ENCODE measurements at places on chromosomes 6 and 20. TPM values are rescaled to one million over a fixed set of nuclear protein-coding genes. Genes with fewer than 3 reads are reported as not detected.
A peak's percentile ranks its signal among the peaks of the same experiment; 100 is the strongest.

CTAGE9 gene
- not detected for total RNA-seq

SCRT2 gene
- total RNA-seq: not detected

TPX2 gene
- total RNA-seq: 237 TPM

OPN5 gene
- not detected for total RNA-seq

TOMM34 gene
- 139 TPM for total RNA-seq

GJA10 gene
- total RNA-seq: not detected

BFSP1 gene
- 22.7 TPM for total RNA-seq

DNA sequence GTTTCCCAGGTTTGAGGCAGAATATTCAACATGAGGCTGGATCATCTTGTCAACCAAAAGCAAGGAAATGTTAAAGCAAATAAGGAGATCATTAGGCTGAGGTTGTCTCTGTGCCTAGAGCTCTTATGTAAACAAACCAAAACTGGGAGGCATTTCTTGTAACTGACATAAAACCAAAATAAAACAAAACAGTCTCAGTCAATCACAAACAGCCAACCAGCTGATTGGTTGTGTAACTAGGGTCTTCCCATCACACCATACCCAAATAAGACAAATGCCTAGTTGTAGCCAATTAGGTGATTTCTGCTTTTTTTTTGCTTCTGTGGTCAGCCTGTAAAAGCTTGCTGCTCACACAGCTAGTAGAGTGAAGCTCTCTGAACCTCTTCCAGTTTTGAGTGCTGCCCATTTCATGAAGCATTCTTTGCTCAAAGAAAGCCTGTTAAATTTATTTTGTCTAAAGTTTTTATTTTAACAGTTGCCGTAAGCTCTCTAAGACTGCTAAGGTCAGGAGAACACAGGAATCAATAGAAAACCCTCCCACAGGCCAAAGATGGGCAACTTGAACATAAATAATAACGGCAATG lies 8.9 kb upstream of the FITM2 start:
- no peak for DNase-seq
- no peak overlapping the region for H3K27ac ChIP-seq
- no peaks in the 10 kb centered on the region for H3K36me3 ChIP-seq
- H3K4me1 ChIP-seq: no peaks in the 10 kb centered on the region

DNA sequence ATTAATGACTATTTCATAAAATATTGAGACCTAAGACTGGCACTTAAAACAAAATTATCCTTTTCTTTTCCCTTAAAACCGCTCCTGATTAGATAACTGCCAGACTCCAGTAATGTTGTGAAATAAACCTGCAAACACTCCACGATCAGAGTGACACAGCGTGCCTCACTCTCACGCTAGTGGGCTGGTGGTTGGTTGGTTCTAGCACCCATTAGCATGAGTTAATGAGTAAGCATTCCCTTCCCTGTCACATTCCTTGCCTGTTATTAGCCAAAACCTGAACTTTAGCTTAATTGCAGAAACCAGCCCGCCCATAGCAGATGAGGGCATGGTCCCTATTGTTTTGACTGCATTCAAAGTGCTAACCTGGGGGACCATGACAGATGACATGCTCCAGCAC lies 193.4 kb downstream of the CD83 start:
- no peak overlapping the region for H3K27ac ChIP-seq
- no peak overlapping the region for H3K4me3 ChIP-seq

DNA sequence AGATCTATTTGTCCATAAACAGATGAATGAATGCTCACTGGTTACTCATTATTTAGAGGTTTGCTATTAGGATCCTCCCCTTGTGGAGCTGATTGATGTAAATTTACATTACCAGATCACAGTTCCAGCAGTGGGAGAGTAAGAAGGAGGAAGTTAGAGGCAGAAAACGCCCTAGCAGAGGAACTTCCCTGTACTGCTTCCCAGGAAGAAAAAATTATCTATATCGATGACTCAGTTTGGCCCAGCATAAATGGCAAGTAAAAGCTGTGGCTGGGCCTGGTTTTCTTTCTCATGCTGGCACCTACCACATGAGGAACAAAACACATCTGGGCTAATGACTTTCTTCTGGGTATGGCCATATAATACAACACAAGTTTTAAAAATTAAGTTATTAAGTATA lies 35.7 kb downstream of the DNAAF9 start:
- H3K4me3 ChIP-seq: no peak overlapping the region
- no peaks in the 10 kb centered on the region for H3K4me1 ChIP-seq
- no peaks in the 10 kb centered on the region for H3K36me3 ChIP-seq
- DNase-seq: no peak

- H3K27ac ChIP-seq: no peak overlapping the region
- no peaks in the 10 kb centered on the region for H3K27me3 ChIP-seq
- H3K36me3 ChIP-seq: no peaks in the 10 kb centered on the region
- H3K4me1 ChIP-seq: peaks cover 49% of the 10 kb centered on the region
- H3K4me3 ChIP-seq: no peak overlapping the region
Observed at GRCh38 chr6:150617496-150618460, 18.1 kb downstream of the PLEKHG1 start.

GRCh38 chr20:44211177-44212039 lies 837 bp upstream of the OSER1 start:
- H3K27me3 ChIP-seq: no peaks in the 10 kb centered on the region
- H3K4me1 ChIP-seq: peaks cover 26% of the 10 kb centered on the region
- H3K36me3 ChIP-seq: no peaks in the 10 kb centered on the region
- peak overlapping the region; percentile 63 for H3K4me3 ChIP-seq
- H3K27ac ChIP-seq: peak overlapping the region; percentile 96

GRCh38 chr20:52738081-52738480 lies 234.1 kb upstream of the TSHZ2 start:
- H3K4me3 ChIP-seq: no peak overlapping the region
- H3K27ac ChIP-seq: no peak overlapping the region
- H3K27me3 ChIP-seq: no peaks in the 10 kb centered on the region

DNA sequence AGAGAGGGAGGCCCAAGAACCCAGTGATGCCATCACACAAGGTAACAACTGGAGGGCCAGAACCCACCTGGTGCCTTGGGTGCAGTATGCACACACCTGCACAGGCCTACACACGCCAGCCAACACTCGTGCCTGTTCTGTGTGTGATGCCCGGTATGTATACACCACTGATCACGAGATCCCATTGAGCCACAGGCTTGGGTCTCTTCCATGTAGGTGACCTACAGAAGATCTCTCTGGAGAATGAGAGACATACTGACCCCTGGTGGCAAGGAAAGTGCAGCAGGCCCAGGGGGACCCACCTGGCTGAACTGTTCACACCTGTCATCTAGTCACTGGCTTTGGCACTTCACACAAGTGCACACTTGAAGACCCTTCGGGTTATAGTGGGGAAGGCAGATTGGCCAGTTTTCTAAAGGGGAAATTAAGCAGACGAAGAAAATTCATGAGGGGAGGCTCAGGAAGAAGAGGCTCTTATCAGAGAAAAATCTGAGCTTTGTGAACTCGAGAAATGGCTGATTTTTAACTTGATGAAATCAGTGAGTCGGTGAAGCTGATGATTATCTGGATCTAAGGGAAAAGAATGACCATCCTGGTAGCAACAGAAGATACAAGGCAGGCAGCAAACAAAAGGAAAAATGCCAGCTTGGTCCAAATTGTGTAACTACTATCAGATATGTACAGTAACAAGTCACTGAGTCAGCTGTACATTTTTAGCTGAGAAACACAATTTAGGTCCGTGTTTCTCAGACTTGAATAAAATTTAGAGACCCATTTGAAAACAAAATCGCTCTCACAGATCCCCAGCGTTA lies 69.1 kb upstream of the PBOV1 start:
- peak overlapping the region; percentile 13 for H3K27ac ChIP-seq
- peak; percentile 77 for DNase-seq
- no peaks in the 10 kb centered on the region for H3K36me3 ChIP-seq
- H3K4me3 ChIP-seq: no peak overlapping the region
- no peaks in the 10 kb centered on the region for H3K4me1 ChIP-seq
- no peaks in the 10 kb centered on the region for H3K27me3 ChIP-seq

- H3K27me3 ChIP-seq: no peaks in the 10 kb centered on the region
- H3K27ac ChIP-seq: peak overlapping the region; percentile 97
- H3K36me3 ChIP-seq: no peaks in the 10 kb centered on the region
- peaks cover 31% of the 10 kb centered on the region for H3K4me1 ChIP-seq
Observed at GRCh38 chr6:11094411-11094851, 797 bp downstream of the SMIM13 start.

GRCh38 chr20:33250666-33251065 lies 14.9 kb downstream of the BPIFA1 start:
- no peak overlapping the region for H3K4me3 ChIP-seq
- no peaks in the 10 kb centered on the region for H3K4me1 ChIP-seq
- DNase-seq: no peak
- H3K27ac ChIP-seq: no peak overlapping the region
- H3K27me3 ChIP-seq: no peaks in the 10 kb centered on the region

DNA sequence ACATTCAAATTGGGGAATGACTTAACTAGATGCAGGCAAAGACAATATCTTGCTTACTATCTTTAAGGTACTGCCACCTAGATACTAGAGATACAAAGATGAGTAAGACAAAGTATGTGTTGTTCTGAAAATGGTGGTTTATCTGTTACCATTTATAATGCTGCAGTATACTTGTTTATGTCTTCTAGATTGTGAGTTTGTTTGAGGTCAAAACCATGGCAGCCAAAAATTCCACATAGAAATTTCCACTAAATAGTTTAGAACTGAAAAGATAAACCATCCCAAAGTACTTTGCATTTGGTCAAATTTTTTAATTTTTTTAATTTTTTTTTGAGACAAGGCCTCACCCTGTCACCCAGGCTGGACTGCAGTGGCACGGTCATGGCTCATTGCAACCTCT lies 150.8 kb downstream of the SOX4 start:
- H3K27ac ChIP-seq: no peak overlapping the region
- DNase-seq: no peak
- no peaks in the 10 kb centered on the region for H3K36me3 ChIP-seq
- no peak overlapping the region for H3K4me3 ChIP-seq
- H3K27me3 ChIP-seq: no peaks in the 10 kb centered on the region

DNA sequence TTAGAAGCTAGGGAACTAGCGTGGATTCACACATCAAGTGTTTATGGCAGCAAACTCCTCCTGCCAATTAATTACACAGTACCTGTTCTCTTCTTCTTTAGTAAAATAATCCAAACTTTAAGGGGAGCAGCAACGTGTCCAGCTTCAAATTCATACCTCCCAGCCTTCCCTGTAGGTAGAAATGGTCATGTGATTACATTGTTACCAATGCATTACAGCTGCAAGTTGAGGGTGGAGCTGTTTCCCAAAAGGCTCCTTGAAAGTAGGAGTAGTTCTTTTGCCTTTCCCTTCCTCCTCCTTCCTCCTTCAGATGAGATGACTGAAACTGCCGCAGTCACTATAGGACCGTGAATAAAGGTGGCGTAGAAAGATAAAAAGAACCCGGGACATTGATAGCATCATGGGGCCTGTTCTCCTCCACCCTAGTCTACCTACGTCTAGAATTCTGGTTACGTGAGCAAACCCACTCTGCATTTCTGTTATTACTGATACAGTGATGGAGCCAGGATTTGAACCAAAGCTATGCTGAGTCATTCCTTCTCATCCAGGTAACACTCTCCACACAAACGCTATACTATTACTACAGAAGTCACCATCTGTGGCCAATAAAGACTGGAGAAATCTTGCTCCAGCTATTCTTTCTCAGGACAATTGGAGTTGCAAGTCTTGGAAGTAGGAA lies 18.2 kb downstream of the LINC00237 start:
- H3K27me3 ChIP-seq: no peaks in the 10 kb centered on the region
- no peak overlapping the region for H3K4me3 ChIP-seq
- H3K27ac ChIP-seq: no peak overlapping the region
- H3K36me3 ChIP-seq: no peaks in the 10 kb centered on the region
- H3K4me1 ChIP-seq: no peaks in the 10 kb centered on the region

DNA sequence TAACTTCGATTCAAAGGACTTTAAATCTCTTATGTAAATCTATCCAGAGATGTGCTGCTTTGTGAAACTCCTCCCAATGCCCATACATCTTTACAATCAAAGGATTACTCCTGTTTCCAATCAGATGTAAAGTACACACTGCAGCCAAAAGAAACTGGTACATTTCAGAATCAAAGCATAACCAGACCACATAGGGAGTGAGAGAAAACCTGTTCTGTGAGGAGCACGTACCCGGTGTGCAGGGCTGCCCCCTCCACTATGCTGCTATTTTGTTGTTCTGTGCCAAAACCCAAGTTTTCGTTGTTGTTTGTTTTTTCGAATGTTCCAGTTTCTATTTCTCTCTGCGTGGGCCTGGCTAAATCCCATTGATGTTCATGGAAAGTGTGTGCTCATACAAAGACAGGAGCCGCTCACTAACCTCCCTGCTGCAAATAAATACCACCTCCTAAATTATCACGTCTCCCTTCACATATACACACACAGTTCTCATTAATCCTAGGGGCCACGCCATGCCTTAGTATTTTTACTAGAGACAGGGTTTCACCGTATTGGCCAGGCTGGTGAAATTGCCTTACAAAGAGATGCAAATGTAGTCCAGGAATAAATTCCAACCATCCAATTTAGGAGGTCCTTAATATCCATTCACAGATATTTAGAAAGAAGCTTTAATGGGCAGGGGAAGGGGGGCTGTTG lies 52.9 kb downstream of the ATP9A start:
- no peaks in the 10 kb centered on the region for H3K36me3 ChIP-seq
- no peak overlapping the region for H3K4me3 ChIP-seq
- peaks cover 8% of the 10 kb centered on the region for H3K4me1 ChIP-seq
- H3K27me3 ChIP-seq: no peaks in the 10 kb centered on the region

DNA sequence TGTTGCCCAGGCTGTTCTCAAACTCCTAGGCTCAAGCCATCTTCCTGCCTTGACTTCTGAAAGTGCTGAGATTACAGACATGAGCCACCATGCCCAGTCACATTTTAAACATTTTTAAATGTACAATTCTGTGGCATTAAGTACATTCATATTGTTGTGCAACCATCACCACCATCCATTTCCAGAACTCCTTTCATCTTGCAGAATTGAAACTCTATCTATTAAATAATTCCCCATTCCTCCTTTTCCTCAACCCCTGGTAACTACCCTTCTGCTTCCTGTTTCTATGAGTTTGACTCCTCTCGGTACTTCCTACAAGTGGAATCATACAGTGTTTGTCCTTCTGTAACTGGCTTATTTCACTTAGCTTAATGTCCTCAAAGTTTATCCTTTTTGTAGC lies 103.8 kb upstream of the NAA20 start:
- no peak overlapping the region for H3K4me3 ChIP-seq
- H3K4me1 ChIP-seq: peaks cover 28% of the 10 kb centered on the region

GRCh38 chr6:160174681-160175080 lies 53.1 kb downstream of the SLC22A1 start:
- DNase-seq: peak; percentile 53
- peak overlapping the region; percentile 63 for H3K27ac ChIP-seq

DNA sequence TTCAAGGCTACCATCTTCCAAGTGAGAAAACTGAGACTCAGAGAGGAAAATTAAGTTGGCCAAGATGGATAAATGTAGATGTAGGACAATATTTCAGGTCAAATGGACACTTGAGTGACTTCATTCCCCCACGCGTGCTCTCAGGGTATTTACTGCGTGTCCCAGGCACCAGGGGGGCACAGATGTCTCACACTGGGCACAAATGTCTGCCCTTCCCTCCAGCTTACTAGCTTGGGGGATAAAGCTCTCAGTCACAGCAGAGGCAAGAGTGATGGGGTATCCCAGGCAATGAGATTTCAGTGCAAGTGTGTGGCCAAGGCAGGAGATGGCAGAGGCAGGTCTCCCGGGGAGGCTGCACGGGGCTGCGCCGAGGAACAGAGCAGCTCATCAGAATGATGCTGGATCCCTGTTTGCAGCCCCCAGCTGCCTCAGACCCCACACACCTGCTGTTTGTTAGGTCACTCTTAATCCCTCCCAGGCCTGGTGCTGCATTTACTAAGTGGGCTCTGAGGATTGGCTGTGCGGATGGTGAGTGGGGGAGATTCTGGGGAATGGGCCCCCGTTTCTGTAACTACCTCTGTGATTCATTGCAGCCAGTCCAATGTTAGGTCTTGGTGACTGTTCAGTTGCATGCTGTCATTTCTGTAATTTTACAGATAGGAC lies 44.1 kb downstream of the PTK7 start:
- no peaks in the 10 kb centered on the region for H3K36me3 ChIP-seq
- H3K4me3 ChIP-seq: no peak overlapping the region

All from Caco-2 (cell line).